ENCODE measurements at places on chromosomes 3 and 15. TPM values are rescaled to one million over a fixed set of nuclear protein-coding genes. Genes with fewer than 3 reads are reported as not detected.
A peak's percentile ranks its signal among the peaks of the same experiment; 100 is the strongest.

DNA sequence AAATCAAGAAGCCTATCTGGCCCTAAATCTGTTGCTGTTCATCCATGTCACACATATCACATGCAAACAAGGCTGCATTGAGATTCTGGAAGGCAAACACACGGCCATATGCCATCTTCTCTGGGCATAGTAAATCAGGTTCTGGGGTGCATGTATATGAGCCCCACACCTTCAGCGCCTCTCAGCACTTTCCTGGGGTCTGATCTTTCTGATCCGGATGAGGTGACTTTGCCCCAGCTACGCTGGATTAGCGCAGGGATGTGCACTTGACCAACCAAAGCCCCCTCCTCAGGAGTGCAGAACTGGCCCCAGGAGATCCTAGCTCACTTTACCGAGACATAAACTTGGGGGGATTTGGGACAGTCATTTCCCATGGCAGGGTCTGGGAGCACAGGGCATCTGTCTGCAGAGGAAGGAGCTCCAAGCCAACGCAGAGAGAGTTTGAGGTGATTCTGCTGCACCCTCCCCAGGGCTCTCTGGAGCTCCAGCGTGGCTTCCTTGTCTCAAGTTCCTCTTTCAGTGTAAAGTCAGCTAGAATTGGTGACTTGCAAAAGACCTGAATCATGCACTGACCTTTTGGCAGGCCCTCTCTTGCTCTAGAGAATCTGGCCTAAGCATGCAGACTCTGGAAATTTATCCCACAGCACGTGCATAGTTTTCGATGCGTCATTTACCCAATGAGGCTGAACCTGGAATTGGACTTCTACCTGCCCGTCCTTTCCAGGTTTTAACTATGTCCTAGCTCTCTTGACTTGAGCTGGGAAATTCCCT is 63.5 kb upstream of the KLF13 start:
- DNase-seq: peak; percentile 54

DNA sequence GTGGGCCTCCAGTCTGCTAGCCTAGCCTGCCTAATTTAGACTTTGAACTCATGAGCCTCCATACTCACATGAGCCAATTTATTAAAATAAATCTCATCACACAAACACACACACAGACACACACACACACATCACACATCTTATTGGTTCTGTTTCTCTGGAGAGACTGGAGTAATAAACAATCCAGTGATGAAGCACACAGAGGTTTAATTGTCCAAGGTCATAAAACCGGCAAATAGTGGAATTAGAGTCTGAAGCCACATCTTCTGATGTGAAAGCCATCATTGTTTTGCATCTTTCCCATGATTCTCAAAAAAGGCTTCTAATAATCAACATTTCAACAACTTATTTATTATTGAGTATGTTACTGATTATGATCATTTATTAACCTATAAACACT is 249.4 kb upstream of the KCNH8 start:
- DNase-seq: no peak

GRCh38 chr3:154023148-154023547 is 98.0 kb upstream of the ARHGEF26 start:
- DNase-seq: no peak

- no peak for DNase-seq
Observed at GRCh38 chr3:177889161-177889560, 647.1 kb upstream of the KCNMB2 start.

GRCh38 chr3:194255252-194256039 is 95.7 kb downstream of the CPN2 start:
- DNase-seq: peak; percentile 82

DNA sequence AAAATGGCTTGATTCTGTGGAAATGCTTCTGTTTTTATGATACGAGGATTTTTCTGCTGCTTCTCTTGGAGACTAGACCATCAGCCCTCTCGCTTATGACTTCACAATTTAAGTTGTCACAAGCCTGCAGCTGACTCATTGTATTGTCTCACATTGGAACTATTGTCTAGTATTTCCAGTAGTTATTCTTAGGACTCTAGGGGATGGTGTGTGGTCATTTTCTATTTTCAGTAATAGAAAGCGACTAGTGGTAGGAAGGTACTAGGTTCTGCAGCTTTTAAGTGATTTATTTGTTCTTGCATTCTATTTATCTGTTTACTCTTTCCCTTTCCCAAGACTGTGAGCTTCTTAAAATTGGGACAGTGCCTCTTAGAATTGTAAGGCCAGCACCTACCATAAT is 66.3 kb upstream of the CRTC3 start:
- DNase-seq: no peak

GRCh38 chr15:99424978-99425656 is 140.7 kb upstream of the MEF2A start:
- peak; percentile 58 for DNase-seq

DNA sequence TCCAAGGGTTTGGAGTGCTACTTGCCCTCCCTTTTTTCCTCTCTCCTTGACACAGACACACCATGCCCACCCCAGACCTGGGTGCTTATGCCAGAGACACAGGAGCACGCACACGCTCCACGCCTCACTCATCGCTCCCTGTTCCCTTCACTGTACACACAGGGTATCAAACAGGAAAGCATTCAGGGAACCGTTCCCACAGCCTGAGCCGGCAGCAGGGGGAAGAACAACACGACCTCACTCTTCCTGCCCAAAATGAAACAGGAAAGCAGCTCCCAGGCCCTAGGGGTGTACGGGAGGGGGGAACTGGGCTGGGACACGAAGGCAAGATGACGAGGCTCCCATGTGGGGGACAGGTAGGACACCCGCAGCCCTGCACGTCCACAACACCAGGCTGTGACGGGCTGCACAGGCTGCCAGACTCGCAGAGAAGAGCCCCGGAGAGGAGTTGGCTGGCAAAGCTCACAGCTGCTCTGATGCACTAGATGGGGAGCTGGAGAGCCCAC is 11.2 kb downstream of the DLL4 start:
- no peak for DNase-seq

DNA sequence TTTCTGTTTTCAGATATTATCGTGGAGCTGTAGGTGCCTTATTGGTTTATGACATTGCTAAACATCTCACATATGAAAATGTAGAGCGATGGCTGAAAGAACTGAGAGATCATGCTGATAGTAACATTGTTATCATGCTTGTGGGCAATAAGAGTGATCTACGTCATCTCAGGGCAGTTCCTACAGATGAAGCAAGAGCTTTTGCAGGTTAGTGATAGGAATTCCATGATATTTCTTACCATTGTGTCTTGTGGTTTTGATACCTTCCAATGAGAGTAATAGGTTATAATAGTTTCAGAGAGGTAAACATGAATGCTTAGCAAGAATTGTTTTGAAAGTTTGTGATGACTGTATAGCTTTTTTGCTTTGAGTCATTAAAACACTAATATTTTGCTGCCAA is 8.5 kb downstream of the RAB11A start:
- no peak for DNase-seq

DNA sequence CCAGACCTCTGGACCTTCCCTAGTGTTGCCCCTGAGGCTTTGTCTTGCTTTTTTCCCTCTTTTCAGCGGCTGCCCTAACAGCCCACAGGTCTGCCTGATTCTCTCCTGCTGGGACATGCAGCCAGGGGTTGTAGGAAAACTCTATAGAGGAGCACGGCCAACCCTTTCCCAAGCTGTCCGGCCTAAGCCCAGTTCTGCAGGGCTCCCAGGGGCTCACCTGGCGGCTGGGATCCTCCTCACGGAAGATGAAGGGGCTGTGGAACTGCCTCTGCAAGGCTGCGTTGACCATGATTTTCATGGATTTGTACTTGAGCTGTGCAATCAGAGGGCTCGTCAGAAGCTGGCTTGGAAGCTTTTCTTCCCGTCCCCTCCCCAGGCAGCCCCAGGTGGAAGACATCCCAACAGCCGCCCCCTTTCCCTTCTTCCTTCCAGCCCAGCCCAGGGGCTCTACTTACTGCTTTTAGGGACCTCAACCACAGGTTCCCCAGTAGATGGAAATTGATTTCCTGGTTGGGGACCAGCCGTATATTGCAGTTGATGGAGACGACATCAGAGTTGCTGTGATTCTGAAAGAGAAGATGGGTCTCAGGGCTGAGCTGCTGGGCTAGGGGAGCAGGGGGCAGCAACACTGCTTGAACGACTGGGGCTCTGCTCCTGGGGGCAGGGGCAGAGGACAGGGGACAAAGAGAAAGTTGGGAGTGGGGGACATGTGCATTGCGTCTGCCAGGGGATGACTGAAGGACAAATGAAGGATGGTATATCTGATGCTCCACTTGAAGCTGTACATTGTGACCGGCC is 29.8 kb downstream of the FEM1B start:
- no peak for DNase-seq

GRCh38 chr3:10883478-10884234 is 67.6 kb downstream of the SLC6A11 start:
- no peak for DNase-seq

DNA sequence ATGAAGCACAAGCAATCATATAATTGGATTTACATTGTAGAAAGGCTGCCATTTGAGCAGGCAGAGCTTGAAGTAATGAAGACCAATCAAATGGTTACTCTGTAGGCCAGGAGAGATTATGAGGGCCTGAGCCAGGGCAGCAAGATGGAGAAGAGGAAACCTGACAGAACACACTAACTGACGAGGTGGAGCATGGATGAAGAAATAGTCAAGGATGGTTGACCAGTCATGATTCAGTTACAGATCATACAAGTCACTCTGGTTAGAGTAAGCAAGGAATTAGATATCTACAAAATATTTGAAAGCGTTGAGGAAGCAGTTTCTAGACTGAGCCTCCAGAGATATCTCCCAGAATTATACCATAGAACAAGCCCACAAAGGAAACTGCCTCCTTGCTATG is 101.8 kb upstream of the THSD4 start:
- DNase-seq: no peak

DNA sequence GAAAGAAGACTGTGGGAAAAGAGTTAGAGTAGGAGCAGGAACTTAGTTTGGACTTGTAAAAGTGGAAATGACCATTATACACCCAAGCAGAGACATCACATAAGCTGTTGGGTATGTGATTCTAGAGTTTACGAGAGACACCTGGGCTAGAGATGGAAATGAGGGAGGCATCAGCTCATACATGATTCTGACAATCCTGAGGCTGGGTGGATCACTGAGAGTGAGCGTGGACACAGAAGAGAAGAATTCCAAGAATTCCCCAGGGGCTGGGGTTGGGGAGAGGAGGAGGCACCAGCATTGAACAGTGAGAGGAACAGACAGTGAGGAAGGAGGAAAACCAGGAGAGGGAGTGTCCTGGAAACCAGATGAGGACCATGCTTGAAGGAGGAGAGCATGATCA is 113.5 kb downstream of the KCNAB1 start:
- no peak for DNase-seq

GRCh38 chr3:81743096-81744025 is 18.1 kb downstream of the GBE1 start:
- DNase-seq: no peak

DNA sequence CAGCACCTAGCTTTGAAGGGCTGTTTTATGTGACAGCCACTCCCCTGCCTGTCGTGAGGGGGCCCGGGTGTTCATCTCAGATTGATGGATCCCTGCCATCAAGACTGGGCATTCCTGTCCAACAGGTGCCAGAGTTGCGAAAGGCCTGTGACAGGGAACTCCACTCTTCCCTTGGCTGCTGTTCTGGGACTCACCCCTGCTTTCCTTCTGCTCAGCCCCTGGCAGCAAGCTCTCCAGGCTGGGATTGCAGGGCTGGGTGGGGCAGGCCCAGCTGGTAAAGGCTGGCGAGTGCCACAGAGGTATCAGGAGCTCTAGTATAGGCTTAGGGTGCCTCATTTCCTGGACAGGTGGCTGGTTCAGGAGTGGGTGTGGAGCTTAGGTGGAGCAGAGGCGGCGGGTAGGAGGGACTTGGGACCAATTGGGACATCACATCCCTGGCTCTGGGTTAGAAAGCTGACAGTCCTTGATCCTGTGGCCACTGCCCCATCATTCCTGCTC is at the start of gene PLA2G4B:
Gene PLA2G4B, plus strand, starts transcription at position 448 of the 498 bp plus-strand sequence. CDS start 67 bp downstream, outside the sequence.
- peak; percentile 59 for DNase-seq

DNA sequence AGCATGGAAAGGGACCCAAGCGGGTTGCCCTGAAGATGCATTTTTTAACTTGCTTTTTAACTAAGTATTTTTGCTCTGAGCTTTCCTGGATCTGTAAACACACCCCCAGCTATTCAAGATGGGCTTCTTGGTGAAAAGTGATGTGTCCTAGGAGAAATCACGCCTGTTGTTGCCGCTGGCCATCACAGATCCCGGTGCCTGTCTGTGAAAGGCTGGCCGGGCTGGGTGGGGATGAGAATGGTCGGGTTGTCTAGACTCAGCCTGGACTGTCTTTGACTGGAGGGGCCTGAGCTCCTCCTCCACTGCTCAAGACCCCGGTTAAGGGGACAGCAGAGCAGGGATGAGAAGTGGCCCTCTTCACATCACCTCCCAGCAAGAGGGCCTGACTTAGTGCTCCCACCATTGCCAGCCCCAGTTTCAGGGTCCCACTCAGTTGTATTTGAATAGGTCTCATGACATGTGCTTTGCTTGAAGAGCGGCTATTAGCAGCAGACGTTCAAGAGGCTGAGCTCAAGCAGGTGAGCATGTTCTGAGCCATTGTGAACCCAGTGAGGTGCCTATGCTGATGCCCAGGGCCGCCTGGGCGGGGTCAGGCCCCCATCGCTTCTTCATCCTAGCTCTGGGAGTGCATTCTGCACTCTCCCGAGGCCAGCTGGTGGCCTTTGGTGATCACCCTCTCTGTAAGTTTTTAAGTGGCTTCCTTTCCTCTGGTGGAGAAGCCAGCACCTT is 79.9 kb downstream of the IGF1R start:
- no peak for DNase-seq

Gene MYZAP
- 5.6 TPM for total RNA-seq

Gene TMEM108
- 5.2 TPM for total RNA-seq

Gene TJP1
- total RNA-seq: 48.7 TPM

Gene IMPG2
- 0.17 TPM for total RNA-seq

Gene IGDCC3
- not detected for total RNA-seq

Gene CDCP1
- total RNA-seq: 1.4 TPM

Gene NKIRAS1
- 30.7 TPM for total RNA-seq

Measured in psoas muscle (tissue), 8 donors.